ENCODE measurements at places on chromosomes 16 and 17.
A peak's percentile ranks its signal among the peaks of the same experiment; 100 is the strongest.

- H3K4me1 ChIP-seq, result no peaks in the 10 kb centered on the region
- H3K36me3 ChIP-seq, result no peaks in the 10 kb centered on the region
- H3K27me3 ChIP-seq, result no peaks in the 10 kb centered on the region
- no peak for DNase-seq
- H3K27ac ChIP-seq, result no peak overlapping the region
- no peak overlapping the region for H3K4me3 ChIP-seq
Observed at GRCh38 chr16:24810951-24811843, 34.6 kb upstream of the SLC5A11 start.

DNA sequence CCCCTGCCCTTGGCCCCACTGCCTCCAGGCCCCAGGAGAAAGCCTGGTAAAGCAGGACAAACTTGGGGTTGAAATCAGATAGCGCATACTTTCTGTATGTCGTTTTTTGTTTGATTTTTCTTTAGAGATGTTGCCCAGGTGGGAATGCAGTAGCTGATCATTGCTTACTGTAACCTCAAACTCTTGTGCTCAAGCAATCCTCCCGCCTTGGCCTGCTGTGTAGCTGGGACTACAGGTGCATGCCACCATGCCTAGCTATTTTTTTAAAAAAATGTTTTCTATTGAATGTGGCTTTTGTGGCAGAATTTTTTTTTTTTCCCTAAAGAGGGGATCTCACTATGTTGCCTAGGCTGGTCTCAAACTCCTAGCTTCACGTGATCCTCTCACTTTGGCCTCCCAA lies 11.1 kb upstream of the CCL5 start:
- no peaks in the 10 kb centered on the region for H3K4me1 ChIP-seq
- DNase-seq, result no peak
- no peaks in the 10 kb centered on the region for H3K36me3 ChIP-seq
- no peak overlapping the region for H3K27ac ChIP-seq
- no peaks in the 10 kb centered on the region for H3K27me3 ChIP-seq
- H3K4me3 ChIP-seq, result no peak overlapping the region

DNA sequence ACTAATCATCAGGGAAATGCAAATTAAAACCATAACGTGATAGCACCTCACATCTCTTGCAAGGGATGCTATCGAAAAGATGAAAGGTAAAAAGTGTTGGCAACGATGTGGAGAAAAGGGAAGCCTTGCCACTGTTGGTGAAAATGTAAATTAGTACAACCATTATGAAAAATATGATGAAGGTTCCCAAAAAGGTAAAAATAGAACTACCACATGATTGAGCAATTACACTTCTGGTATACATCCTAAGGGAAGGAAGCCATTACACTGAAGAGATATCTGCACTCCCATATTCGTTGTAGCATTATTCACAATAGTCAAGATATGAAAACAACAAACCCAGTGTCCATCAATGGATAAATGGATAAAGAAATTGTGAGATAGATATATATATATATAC lies 21.5 kb downstream of the ABCA10 start:
- no peaks in the 10 kb centered on the region for H3K4me1 ChIP-seq
- no peaks in the 10 kb centered on the region for H3K36me3 ChIP-seq
- H3K4me3 ChIP-seq, result no peak overlapping the region
- H3K27ac ChIP-seq, result no peak overlapping the region

DNA sequence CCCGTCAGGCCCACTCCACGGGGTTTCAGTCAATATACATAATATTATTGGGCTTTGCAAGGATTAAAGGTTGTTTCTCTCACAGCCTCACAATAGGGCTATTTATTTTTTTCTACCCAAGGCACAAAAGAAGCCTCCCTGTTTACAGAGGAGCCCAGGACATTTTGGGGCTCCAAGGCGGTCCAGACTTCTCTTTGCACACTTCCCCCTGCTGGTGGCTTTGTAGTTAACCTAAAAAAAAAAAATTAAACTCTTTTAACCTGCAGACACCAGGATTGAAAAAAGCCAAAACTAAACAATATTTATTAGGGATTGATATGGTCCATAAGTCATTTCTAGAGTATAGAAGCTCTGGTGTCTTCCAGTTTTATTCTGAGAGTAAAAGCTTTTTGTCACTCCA lies 169.7 kb upstream of the ZFHX3 start:
- H3K4me1 ChIP-seq, result no peaks in the 10 kb centered on the region
- no peaks in the 10 kb centered on the region for H3K36me3 ChIP-seq
- no peaks in the 10 kb centered on the region for H3K27me3 ChIP-seq
- H3K27ac ChIP-seq, result no peak overlapping the region

DNA sequence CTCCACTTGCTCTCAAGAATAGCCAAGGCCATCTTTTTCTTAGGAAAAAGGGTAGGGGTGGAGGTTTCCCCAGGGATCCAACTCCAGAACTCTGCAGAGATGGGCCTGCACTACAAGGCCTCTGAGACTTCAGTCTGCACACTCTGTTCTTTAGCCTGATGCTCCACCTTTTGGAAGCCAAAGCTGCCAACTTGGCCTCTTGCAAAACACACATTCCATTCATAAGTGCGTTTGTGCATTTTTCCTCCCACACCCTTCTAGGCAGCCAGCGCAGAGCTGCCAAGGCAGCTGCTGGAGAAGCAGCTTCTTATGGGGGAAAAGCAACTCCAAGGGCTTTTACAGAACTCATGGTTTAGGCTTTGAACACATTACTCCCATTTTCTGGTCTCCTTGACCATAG lies 45.3 kb downstream of the REXO5 start:
- H3K27ac ChIP-seq, result peak overlapping the region; percentile 85
- H3K27me3 ChIP-seq, result no peaks in the 10 kb centered on the region
- peak; percentile 89 for DNase-seq
- H3K36me3 ChIP-seq, result no peaks in the 10 kb centered on the region
- peaks cover 14% of the 10 kb centered on the region for H3K4me1 ChIP-seq

DNA sequence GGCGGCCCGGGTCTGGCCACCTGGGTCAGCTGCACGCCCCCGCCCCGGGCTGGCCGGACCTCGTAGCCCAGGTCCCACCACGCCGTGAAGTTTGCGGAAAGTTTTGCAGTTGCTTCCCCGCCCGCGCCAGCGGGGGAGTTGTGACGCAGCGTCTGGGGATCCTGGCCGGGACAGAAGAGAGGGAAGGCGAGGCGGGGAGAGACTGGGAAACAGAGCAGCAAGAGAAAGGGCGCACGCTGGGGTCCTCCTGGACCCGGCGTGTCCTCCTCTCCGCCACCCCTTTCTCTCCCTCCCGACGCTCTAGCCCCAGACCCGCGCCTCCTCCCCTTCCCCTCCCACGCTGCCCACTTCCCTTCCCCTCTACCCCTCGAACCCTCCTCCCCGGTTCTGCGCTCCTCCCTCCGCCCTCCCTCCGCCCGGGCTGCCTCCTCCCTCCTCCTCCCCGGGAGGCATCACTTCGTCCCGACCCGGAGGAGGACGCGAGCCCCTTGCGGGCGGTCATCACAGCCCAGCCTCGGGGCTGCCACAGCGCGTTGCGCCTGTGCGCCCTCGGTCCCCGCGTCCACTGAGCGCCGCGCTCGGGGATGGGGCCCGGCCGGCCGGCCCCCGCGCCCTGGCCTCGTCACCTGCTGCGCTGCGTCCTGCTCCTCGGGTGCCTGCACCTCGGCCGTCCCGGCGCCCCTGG lies at the start of gene MRC2:
Gene MRC2 (plus strand): TSS at position 452 of the 685 bp plus-strand sequence. CDS start 133 bp downstream, at position 585.
- peak; percentile 84 for DNase-seq
- peak within 1 kb of the TSS; percentile 83 for H3K27ac ChIP-seq
- peak within 1 kb of the TSS; percentile 44 for H3K4me3 ChIP-seq

DNA sequence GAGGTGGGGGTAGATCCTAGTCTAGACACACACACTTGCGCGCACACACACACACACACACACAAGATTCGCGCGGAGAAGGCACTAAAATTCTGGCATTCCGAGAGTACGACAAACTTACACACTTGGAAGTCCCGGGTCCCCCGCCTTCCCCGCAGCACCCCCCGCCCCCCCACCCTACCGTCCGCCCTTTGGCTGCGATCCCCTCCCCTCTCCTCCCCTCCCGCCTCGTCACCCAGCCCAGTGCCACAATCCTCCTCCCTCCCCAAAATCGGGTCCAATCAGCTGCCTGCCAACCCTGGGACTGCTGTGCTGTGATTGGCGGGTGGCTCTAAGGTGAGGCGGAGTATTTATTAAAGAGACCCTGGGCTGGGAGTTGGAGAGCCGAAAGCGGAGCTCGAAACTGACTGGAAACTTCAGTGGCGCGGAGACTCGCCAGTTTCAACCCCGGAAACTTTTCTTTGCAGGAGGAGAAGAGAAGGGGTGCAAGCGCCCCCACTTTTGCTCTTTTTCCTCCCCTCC lies at the start of gene SOX9:
Gene SOX9 (plus strand): TSS at position 379 of the 522 bp plus-strand sequence. CDS start 372 bp downstream, outside the sequence.
- DNase-seq, result no peak
- H3K4me3 ChIP-seq, result peak within 1 kb of the TSS; percentile 0
- H3K27ac ChIP-seq, result no peak within 1 kb of the TSS
- H3K36me3 ChIP-seq, result no peaks in the 10 kb centered on the region

- H3K27me3 ChIP-seq, result no peaks in the 10 kb centered on the region
- H3K4me3 ChIP-seq, result no peak overlapping the region
- H3K4me1 ChIP-seq, result no peaks in the 10 kb centered on the region
- no peaks in the 10 kb centered on the region for H3K36me3 ChIP-seq
- no peak for DNase-seq
- no peak overlapping the region for H3K27ac ChIP-seq
Observed at GRCh38 chr16:6634151-6634550, 698.5 kb upstream of the RBFOX1 start.

DNA sequence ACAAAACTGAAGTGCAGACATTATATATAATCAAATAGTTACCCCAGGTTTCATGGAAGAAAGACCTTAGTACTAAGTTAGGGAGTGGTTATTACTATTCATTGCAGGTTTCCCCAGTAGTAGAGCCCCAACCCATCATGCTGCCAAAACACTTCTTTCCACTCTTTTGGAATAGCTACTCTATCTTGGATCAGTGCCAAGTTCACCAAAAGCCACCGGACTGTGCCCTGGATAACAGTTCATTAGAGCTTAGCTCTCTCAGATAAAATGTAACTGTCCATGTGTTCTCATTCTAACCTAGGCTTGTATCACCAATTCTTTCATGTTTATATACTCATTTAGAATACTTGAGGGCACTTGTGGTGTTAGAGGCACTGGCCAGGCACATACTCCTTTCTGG lies 540.1 kb upstream of the C16orf82 start:
- no peaks in the 10 kb centered on the region for H3K36me3 ChIP-seq
- DNase-seq, result no peak
- no peak overlapping the region for H3K27ac ChIP-seq
- H3K4me1 ChIP-seq, result no peaks in the 10 kb centered on the region
- no peak overlapping the region for H3K4me3 ChIP-seq
- no peaks in the 10 kb centered on the region for H3K27me3 ChIP-seq

- H3K4me1 ChIP-seq, result peaks cover 4% of the 10 kb centered on the region
- H3K36me3 ChIP-seq, result no peaks in the 10 kb centered on the region
- H3K27me3 ChIP-seq, result no peaks in the 10 kb centered on the region
- peak overlapping the region; percentile 90 for H3K27ac ChIP-seq
- DNase-seq, result peak; percentile 77
- H3K4me3 ChIP-seq, result no peak overlapping the region
Observed at GRCh38 chr16:4323845-4324488, 8.1 kb downstream of the GLIS2 start.

GRCh38 chr16:65842067-65842466 lies 524.4 kb upstream of the CDH5 start:
- H3K36me3 ChIP-seq, result no peaks in the 10 kb centered on the region
- H3K4me3 ChIP-seq, result no peak overlapping the region
- H3K27ac ChIP-seq, result no peak overlapping the region
- DNase-seq, result no peak
- no peaks in the 10 kb centered on the region for H3K4me1 ChIP-seq

- H3K4me1 ChIP-seq, result no peaks in the 10 kb centered on the region
- peak overlapping the region; percentile 52 for H3K4me3 ChIP-seq
- no peaks in the 10 kb centered on the region for H3K36me3 ChIP-seq
- H3K27ac ChIP-seq, result peak overlapping the region; percentile 43
Observed at GRCh38 chr17:489758-490329, 137.2 kb upstream of the RPH3AL start.

GRCh38 chr16:30927789-30928378 lies 4.5 kb downstream of the FBXL19 start:
- H3K27ac ChIP-seq, result no peak overlapping the region
- peak; percentile 52 for DNase-seq

DNA sequence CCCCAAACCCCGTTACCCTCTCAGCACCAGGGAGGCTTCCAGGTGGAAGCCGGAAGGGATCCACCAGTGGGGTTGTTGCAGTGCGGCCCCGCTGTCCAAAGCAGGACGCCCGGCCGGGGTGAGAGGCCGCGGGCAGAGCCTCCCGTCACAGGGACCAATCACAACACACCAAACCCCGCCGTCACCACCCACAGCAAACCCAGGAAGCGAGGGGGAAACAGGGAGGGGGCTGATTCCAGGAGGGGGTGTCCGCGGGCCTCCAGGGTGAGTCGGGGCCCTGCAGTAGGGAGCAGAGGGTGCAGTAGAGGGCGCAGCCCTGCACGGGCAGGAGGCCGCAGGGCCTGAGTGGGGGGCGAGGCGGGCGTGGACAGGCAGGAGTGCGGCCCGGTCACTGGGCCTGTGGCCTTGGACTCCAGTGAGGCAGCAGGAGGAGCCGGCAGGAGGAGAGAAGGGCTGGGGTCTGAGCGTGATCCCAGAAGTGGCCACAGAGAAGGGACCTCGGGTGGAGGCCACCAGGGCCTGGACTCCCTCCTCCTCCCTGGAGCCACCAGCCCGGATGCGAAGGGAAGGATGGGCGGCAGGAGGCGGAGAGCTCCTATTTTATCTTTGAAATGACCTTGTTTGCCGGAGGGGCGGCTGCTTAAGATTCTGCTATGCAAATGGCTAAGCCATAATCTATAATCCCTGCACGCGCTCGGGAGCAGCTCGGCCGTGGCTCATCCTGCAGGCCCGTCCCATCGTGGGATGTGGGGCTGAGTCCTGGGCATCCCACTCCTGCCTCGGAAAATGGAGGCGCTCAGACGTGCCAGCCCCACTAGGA lies 41.5 kb downstream of the ZFPM1 start:
- no peak for DNase-seq
- H3K4me3 ChIP-seq, result no peak overlapping the region
- H3K27ac ChIP-seq, result no peak overlapping the region
- no peaks in the 10 kb centered on the region for H3K27me3 ChIP-seq

- no peaks in the 10 kb centered on the region for H3K27me3 ChIP-seq
- no peak overlapping the region for H3K4me3 ChIP-seq
- no peaks in the 10 kb centered on the region for H3K36me3 ChIP-seq
- no peak for DNase-seq
- H3K4me1 ChIP-seq, result no peaks in the 10 kb centered on the region
Observed at GRCh38 chr16:88367560-88367959, 15.2 kb upstream of the ZNF469 start.

DNA sequence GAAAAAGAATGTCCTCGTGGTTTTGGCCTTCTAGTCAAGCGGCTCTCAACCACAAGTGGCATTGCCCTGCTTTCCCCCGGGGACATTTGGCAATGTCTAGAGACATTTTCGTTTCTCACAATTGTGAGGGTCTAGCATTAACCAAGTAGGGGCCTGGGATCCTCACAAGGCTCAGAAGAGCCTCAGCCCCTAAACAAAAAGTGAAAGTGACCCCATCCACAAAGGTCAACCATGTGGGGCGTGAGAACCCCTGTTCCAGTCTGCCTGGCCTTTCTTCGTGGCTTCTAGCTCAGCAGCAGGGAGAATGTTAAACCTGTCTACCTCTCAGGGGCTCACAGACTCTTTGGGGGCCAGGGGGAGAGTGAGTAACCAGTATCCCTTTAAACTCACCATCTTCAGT lies 4.8 kb upstream of the RPL38 start:
- no peak overlapping the region for H3K27ac ChIP-seq
- H3K4me1 ChIP-seq, result no peaks in the 10 kb centered on the region
- no peaks in the 10 kb centered on the region for H3K27me3 ChIP-seq
- DNase-seq, result no peak
- H3K4me3 ChIP-seq, result no peak overlapping the region
- H3K36me3 ChIP-seq, result no peaks in the 10 kb centered on the region

- peaks cover 46% of the 10 kb centered on the region for H3K27me3 ChIP-seq
- no peaks in the 10 kb centered on the region for H3K36me3 ChIP-seq
- DNase-seq, result no peak
Observed at GRCh38 chr17:48720266-48721008, 1.9 kb downstream of the PRAC1 start.

Measured in uterus (tissue), 4 donors.